ENCODE measurements at places on chromosomes 1 and 21.

DNA sequence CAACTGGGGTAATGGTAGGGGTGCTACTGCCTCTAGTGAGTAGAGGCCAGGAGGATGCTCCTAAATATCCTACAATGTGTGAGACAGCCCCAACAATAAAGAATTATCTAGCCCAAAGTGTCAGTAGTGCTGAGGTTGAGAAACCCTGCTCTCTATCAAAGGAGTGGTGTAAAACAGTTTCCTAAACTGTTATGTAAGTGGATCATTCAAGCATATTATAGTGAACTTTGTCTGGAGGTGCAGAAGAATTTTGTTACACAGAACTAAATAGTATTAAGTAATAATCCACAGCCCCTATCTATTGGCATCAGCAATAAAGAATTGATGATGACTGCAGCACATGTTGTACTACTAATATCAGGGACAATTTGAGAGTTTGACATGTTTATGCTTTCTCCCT lies 20.3 kb upstream of the TARS2 start:
- no peak for DNase-seq

GRCh38 chr1:197200272-197200899 lies 53.9 kb upstream of the ASPM start:
- no peak for DNase-seq

DNA sequence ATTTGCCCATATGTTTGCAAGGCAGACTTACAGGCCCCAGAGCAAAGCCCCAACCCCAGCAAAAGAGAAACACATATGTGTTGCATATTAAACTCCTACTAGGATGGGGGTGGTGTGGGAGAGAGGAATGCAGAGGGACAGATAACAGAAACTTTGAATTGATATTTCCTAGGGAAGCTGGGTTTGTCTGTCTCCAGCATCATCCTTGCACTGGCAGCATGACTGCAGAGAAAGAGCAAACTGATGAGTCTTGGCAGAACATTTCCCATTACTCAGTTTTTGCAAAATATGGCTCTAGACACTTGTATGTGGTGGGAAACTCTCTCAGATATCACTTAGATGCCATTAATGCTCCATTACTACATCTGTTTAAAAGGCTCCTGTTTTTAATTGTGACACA lies 43.8 kb upstream of the MARK1 start:
- DNase-seq = no peak

DNA sequence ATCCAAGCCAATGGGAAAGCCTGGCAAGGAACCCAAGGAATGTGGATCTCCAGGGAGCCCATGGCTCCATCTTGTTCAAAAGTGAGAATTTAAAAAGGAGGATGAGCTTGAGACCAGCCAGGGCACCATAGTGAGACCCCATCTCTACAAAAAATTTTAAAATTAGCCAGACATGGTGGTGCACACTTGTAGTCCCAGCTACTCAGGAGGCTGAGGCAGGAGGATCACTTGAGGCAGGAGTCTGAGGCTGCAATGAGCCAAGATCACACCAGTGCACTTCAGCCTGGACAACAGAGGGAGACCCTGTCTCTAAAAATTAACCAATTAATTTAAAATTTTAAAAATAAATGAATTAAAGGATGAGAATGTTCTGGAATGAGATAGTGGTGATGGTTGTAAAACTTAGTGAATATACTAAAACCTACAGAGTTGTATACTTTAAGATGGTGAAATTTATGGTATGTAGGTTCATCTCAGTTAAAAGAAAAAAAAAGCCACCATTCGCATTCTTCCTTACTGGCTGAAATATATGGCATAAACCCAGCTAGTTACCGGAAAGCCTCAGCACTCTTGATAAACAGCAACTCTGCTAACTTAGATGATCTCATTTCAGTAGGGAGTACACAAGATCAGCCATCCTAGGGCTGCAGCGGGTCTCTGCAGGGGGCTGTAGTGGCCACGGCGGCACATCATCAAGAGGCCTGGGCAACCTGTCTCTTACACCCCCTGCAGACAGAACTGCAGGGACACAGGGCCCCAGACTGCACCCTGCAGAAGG lies 48.3 kb upstream of the H6PD start:
- no peak for DNase-seq

- DNase-seq = no peak
Observed at GRCh38 chr1:22056936-22057335, 4.4 kb downstream of the CDC42 start.

DNA sequence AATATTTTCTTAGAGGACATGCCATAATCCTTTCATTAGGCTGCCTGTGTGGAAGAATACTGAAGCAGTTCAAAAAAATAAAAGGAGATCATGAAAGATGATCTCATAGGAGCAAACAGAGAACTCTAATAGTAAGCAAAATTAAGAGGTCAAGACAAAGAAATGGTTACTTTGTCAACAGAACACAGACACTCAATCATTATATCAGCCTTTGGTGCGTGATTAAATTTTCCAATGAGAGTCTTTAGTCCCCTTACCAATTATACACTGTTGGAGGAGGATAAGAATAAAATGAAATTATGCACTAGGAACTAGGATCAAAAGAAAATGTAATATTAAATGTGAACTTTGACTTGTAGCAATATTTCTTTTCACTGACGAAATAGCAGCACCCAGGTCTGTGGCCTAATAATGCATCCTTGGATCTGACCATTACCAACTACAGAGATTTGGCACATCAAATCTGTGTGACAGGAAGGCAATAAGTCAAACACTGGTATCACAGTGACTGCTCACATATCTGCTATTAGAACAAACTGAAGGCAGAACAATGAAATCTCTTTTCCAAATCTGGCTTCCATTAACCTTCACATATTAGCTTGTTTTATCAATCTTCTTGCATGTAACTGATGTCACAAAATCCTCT lies 1812.9 kb downstream of the PLA2G4A start:
- DNase-seq = no peak

DNA sequence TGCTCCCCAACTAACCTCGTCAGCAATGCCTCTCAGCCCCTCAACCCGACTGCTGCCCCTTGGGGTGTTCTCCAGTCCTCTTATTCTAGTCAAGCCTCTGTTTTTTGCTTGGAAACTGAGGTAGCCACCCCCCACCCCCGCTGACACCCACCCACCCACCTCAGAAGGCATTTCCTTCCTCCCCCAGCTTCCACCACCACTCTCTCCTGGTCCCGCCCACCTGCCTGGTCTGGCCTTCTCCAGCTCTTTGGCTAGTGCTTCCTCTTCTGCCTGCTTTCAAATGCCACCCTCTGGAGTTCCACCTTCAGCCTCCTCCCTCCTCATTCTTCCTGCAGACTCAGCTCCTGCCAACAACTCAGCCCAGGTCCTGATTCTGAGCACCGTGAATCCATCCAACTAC lies 35.3 kb downstream of the OLFML2B start:
- DNase-seq = no peak
